Activated T-cell treated with anti-CD3 and anti-CD28 coated beads for 24 hours (primary cell): ENCODE measurements at places on chromosomes 3 and 15.

GRCh38 chr15:65042776-65043327, 2.3 kb upstream of the SLC51B start:
- DNase-seq = no peak

- peak; percentile 71 for DNase-seq
Observed at GRCh38 chr3:194134757-194135515, 1.0 kb upstream of the HES1 start.

DNA sequence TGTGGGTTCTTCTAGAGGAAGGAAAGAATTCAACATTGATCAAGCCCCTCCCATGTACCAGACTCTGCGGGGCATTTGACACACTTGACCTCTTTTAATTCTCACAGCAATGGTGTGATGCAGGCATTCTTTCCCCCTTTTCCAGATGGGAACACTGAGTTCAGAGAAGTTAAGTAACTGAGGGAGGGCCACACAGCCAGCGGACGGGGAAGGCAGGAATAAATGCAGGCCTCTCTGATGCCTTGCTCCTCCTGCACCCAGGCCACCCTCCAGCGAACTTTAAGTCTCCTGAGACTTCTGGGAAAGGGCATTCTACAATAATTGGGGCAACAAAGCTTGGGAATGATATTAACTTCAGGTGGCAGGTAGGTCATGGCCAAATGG, 227.4 kb downstream of the UACA start:
- DNase-seq = no peak

DNA sequence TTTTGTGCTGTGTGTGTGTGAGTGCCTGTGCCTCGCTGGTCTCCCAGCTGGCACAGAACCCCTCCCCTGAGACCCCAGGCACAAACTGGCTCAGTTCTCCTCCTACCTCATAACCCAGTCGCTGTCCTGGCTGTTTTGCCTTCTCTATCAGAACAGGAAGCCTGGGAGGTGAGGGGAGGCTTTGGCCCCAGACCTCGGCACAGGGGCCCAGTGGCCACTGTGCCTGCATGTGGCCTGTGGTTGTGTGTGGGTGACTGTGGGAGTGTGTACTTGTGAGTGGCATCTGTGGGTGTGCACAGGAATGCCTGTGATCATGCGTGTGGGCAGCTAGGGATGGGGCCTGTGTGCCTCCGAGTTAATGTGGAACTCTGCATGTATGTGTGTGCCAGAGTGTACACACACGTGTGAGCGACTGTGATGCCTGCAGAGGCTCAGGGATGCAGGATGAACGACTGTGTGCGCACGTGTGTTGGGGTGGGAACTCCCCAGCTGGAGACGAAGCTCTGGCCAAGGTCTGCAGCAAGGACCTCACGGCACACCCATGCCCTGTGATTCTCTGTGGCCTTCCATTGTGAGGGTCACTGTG, 32.3 kb downstream of the PSTPIP1 start:
- no peak for DNase-seq

- DNase-seq = no peak
Observed at GRCh38 chr3:135532021-135532420, 433.5 kb upstream of the PPP2R3A start.
